Kidney epithelial cell (primary cell): ENCODE measurements at places on chromosomes 11 and 22.

GRCh38 chr22:17085277-17086181 lies 729 bp downstream of the IL17RA start:
- DNase-seq: no peak

GRCh38 chr11:6200975-6201374 lies 2.0 kb downstream of the OR52W1 start:
- no peak for DNase-seq

DNA sequence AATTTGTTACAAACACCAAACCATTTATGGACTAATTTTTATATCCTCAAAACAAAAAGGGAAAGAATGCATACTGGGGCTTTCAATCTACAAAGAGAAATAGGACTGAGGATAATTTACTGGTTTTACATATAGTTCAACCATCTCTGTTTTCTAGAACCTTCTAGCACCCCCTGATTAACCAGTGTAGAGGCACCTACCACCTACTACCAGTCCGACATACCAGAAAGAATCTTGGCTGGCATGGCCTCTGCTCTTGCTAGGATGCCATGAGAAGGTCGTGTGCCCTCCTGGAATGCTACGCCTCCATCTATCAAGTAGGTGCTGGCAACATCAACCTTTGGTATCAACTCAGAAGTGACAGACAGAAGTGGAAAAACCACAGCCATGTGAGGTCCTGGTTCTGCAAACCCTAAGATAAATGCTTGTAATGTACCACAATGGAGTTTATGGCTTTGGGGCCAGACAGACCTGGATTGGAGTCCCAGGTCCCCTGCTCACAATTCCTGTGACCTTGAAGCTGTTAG lies 28.2 kb downstream of the MYH9 start:
- DNase-seq: no peak

DNA sequence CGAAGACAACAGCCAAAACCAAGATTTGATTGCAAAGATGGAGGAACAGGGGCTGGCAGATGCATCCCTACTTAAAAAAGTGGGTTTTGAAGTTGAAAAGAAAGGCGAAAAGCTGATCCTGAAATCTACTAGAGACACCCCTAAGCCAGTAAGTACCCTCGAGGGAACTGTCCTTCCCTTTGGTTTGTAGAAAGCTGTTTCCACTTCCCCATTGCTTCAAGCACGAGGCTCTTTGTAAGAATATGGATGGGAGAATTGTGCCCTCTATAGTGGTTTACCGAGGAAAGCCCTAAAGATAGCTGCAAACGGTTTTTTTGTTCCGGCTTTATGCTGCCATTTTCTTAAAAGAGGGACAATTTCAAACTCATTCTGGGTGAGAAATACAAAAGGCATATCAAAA lies 133.9 kb downstream of the WNT7B start:
- DNase-seq: no peak

GRCh38 chr11:122743949-122744348 lies 88.4 kb downstream of the UBASH3B start:
- DNase-seq: no peak

- DNase-seq: peak; percentile 10
Measured at GRCh38 chr11:28673691-28674432, 565.7 kb downstream of the METTL15 start.

GRCh38 chr11:117535850-117536411 lies 208.3 kb downstream of the CEP164 start:
- no peak for DNase-seq

GRCh38 chr11:11620921-11621572 lies 758 bp downstream of the GALNT18 start:
- no peak for DNase-seq

DNA sequence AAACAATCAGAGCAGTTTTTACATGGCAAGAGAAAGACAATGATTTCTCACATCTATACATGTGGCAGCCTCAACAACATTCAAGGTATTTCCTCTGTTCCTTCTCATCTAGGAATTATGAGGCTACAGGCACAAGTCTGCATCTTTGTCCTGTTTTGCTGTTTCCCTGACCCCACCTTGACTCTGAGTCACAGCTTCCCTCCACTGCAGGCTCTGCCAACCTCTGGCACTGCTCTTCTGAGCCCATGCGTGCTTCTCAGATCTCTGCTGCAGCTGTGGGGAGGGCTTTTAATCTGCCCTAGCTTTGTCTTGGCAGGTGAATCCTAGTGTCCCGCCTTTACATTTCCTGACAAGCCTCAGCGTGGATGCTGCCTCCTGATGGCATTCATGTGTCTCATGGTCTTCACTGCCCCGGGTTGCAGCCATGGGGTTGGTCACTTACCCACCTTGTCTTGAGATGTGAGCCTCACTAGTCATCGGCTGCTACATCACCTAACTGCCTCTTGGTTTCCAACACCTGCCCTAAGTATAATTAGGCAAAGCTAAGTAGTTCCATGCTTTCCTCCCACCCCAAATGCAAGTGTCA lies 578.5 kb downstream of the TBC1D22A start:
- DNase-seq: no peak
